Naive thymus-derived CD4-positive, alpha-beta T cell (primary cell): ENCODE measurements at places on chromosomes 11 and 22. TPM values are rescaled to one million over a fixed set of nuclear protein-coding genes. Genes with fewer than 3 reads are reported as not detected.

GRCh38 chr22:19438298-19438697 is 6.0 kb downstream of the MRPL40 start:
- no peaks in the 10 kb centered on the region for H3K36me3 ChIP-seq
- H3K27me3 ChIP-seq, result no peaks in the 10 kb centered on the region
- H3K4me1 ChIP-seq, result no peaks in the 10 kb centered on the region
- H3K4me3 ChIP-seq, result no peak overlapping the region
- no peak overlapping the region for H3K27ac ChIP-seq

DNA sequence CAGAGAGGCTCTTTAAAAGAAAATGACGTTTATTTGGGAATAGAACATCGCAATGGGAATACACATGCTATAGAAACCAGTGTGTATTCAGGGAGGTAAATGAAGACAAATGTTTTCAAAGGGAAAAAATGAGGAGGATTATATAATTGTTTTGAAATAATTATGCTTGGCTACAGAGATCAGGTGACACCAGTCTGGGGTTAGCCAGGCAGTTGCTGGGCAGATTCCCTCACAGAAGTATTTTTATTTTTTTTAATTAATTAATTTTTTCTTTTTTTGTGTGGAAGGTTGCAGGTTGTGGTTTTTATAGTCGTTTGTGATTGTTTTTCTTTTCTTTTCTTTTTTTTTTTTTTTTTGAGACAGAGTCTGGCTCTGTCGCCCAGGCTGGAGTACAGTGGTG is 5.6 kb upstream of the STARD10 start:
- DNase-seq, result no peak
- H3K4me1 ChIP-seq, result peaks cover 3% of the 10 kb centered on the region
- no peaks in the 10 kb centered on the region for H3K27me3 ChIP-seq
- no peaks in the 10 kb centered on the region for H3K36me3 ChIP-seq
- H3K4me3 ChIP-seq, result no peak overlapping the region
- H3K27ac ChIP-seq, result no peak overlapping the region

GRCh38 chr22:38832005-38832978 is 11.5 kb downstream of the NPTXR start:
- no peak overlapping the region for H3K27ac ChIP-seq
- no peak for DNase-seq
- H3K4me1 ChIP-seq, result no peaks in the 10 kb centered on the region

DNA sequence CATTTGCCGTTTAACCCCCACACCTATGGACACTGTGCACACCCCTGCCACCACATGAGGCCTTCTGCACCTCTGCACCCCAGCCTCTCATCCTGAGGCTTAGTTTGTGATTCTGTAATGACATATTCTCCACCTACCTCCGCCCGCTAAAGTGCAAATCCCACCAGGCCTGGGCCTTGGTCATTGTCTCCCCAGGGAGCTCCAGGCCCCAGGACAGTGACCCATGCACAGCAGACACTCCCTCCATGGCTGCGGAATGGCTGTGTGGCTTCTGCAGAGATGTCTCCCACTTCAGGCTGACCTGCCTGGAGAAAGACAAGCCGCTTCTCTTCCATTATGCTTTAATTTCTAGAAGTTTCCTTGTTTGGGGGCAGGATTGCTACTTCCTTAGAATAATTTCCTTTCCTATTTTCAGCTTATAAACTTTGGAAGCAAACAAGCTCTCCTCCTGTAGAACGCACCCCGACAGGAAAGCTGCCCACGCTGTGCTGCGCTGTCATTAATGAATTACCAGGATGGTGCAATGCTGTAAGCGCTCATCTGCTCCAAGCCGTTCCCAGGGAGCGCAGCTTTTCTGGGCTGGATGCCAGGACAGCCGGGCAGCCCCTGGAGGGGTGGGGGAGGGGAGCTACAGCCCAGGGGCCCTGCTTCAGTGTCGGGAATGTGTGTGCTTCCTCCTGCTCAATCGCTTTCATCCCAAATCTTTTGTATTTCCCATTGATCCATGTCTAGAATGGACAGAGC is 618.0 kb downstream of the BRD1 start:
- H3K4me1 ChIP-seq, result no peaks in the 10 kb centered on the region
- H3K36me3 ChIP-seq, result no peaks in the 10 kb centered on the region
- no peaks in the 10 kb centered on the region for H3K27me3 ChIP-seq
- no peak for DNase-seq

GRCh38 chr22:45318168-45318557 is 8.4 kb downstream of the FAM118A start:
- peaks cover 59% of the 10 kb centered on the region for H3K4me1 ChIP-seq
- DNase-seq, result peak; percentile 90
- H3K36me3 ChIP-seq, result peaks cover 8% of the 10 kb centered on the region
- H3K4me3 ChIP-seq, result peak overlapping the region; percentile 49
- no peaks in the 10 kb centered on the region for H3K27me3 ChIP-seq

- DNase-seq, result no peak
- H3K4me3 ChIP-seq, result no peak overlapping the region
- H3K27me3 ChIP-seq, result no peaks in the 10 kb centered on the region
- H3K27ac ChIP-seq, result no peak overlapping the region
Observed at GRCh38 chr11:8863838-8864237, 47.2 kb upstream of the AKIP1 start.

- DNase-seq, result no peak
- no peaks in the 10 kb centered on the region for H3K27me3 ChIP-seq
- peaks cover 17% of the 10 kb centered on the region for H3K4me1 ChIP-seq
- no peak overlapping the region for H3K4me3 ChIP-seq
- peaks cover 9% of the 10 kb centered on the region for H3K36me3 ChIP-seq
- no peak overlapping the region for H3K27ac ChIP-seq
Observed at GRCh38 chr22:24559471-24559870, 3.7 kb downstream of the SNRPD3 start.

GRCh38 chr22:19656541-19657251 is 57.6 kb upstream of the SEPTIN5 start:
- no peak overlapping the region for H3K4me3 ChIP-seq
- H3K27ac ChIP-seq, result no peak overlapping the region
- H3K36me3 ChIP-seq, result no peaks in the 10 kb centered on the region

DNA sequence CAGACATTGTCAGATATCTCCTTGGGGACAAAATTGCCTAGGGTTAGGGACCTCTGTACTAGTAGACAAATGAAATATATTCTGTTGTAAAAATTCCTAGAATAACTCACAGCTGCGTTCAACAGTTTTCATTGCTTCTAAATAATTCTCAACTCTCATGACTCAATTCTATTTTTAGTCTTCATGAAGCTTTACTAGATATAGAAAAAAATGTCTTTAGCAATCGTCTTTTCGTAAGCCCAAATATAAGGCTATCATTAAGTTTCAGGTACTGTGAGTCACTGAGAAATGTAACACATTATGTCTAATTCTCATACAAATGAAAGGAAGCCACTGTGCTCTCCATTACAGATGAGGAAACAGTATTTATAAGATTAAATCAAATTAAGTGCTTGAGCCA is 6.4 kb downstream of the MMP12 start:
- no peaks in the 10 kb centered on the region for H3K36me3 ChIP-seq
- DNase-seq, result no peak
- no peaks in the 10 kb centered on the region for H3K27me3 ChIP-seq
- H3K4me1 ChIP-seq, result no peaks in the 10 kb centered on the region
- no peak overlapping the region for H3K4me3 ChIP-seq

DNA sequence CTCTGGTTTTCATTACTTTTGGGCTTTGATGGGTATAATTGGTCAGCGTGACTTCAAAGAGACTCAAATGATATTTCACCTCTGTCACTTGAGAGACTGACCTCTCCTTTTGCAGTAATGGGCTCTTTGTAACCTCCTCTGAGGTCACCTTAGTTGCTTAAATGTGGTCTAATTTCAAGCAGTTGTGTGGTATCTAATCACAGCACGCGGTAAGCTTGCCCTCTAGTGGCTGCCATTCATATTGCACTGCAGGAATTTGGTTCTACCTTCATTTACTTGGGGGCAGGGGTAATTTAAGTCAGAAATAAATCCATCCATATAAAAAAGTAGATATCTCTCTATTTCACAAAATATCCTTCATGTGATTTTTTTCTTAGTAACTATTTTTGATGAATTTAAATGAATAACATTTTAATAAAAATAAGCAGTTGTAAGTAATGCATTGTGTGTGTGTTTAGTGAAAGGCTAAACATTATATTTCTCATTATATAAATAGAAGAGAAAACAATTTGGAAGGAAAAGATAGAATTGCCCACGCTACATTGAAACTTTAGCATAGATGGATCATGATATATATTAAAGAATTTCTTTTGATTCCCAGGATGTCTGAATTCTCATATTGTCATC is 55.0 kb upstream of the ANO3 start:
- no peaks in the 10 kb centered on the region for H3K36me3 ChIP-seq
- no peak overlapping the region for H3K27ac ChIP-seq
- no peak overlapping the region for H3K4me3 ChIP-seq

DNA sequence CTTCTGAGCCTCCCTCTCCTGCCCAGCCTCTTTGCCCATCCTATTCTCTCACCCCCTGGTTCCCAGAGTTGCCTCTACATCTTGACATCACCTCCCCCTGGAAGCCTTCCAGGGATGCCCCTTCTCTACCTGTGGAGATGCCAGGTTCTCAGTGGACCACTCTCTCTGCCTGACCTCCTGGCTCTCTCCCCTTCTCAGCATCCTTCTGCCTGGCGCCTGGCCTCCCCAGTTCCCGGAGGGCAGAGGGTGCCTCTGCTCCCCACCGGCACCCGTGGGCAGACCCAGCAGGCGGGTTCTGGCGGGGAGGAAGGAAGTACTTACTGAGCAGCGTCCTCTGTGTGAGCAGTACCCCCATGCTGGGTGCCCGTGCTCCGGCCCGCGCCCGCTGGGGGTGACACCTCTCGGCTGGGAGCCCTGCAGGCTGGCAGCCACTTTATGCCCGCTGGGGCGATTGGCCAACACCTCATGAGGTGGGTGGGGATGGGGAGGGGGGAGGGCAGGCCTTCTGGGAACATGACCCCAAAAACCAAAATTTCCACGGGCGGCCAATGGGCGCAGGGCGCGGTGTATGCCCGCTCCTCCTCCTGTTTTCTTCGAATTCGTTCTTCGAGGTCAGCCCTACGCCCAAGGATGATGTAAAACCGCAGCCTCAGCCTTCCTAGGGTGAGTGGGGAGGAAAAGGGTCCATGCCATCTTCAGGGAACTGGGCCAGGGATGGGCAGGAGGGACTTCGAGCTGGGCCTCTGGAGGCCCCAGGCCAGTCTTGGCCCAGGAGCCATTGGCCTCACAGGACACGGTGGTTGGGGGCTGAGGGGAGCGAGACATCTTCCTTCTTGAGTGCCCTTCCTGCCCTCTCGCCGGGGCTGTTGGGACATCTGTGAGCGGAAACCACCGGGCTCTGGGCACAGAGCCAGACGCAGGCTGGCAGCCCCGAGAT is at the start of gene OSM:
OSM (minus strand) TSS at position 407 of the 937 bp plus-strand sequence; CDS start at position 355, 52 bp downstream.
- no peaks in the 10 kb centered on the region for H3K36me3 ChIP-seq
- peak within 1 kb of the TSS; percentile 99 for H3K4me3 ChIP-seq
- DNase-seq, result peak; percentile 57

DNA sequence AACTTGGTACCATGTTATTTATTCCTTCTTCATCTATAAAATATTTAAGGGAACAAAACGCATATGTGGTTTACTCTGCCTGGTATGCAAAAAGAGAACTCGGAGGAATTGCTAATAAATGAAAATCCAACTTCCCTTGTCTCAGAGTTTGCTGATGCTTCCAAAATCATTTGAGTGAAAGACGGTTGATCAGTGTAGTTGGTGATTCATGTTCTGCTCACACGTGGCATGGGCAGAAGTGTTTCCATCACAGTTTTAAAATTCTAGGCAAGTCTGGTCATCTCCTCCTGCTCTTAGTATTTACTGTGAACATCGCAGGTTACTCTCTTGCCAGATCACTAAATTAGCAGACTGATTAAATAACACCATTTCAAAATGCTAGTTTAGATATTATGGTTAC is 11.9 kb upstream of the PARVB start:
- no peaks in the 10 kb centered on the region for H3K4me1 ChIP-seq
- no peak overlapping the region for H3K27ac ChIP-seq

DNA sequence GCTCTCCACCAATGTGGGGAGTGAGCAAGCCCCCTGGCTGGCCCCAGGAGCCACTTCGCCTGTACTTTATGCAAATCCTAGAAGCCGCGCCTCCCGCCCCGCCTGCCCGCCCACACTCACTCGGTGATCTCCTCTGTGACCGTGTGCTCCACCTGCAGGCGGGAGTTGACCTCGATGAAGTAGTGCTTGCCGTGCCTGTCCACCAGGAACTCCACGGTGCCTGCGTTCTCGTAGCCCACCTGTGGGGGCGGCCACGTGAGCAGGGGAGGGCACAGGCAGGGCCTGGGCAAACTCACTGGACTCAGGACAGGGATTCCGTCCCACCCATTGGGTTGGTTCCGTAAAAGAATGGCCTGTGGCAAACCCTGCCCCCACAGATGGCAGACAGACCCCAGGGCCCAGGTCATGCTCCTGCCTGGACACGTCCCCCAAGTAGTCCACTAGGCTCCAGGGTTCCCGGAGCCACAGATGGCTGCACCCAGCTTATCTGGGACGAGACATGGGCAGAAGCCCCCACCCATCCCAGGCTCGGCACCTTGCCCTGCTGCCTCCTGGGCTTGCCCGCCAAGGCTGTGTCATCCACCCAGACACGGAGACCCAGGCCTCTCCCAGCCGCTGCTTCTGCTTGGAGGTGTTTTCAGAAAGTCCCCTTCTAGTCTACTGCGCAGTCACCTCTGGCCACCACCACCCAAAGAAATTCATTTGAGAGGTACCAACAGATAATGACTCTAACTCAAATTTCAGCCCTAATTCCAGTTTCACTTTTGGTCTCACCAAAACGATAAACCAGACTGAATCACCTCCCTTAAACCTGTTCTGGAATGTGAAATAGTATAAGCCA is 12.1 kb downstream of the LRFN4 start:
- no peaks in the 10 kb centered on the region for H3K36me3 ChIP-seq
- no peak overlapping the region for H3K4me3 ChIP-seq
- peaks cover 7% of the 10 kb centered on the region for H3K4me1 ChIP-seq

- peaks cover 25% of the 10 kb centered on the region for H3K4me1 ChIP-seq
- H3K4me3 ChIP-seq, result no peak overlapping the region
- DNase-seq, result no peak
- H3K27ac ChIP-seq, result no peak overlapping the region
Observed at GRCh38 chr11:63958008-63958407, 16.4 kb upstream of the COX8A start.

DNA sequence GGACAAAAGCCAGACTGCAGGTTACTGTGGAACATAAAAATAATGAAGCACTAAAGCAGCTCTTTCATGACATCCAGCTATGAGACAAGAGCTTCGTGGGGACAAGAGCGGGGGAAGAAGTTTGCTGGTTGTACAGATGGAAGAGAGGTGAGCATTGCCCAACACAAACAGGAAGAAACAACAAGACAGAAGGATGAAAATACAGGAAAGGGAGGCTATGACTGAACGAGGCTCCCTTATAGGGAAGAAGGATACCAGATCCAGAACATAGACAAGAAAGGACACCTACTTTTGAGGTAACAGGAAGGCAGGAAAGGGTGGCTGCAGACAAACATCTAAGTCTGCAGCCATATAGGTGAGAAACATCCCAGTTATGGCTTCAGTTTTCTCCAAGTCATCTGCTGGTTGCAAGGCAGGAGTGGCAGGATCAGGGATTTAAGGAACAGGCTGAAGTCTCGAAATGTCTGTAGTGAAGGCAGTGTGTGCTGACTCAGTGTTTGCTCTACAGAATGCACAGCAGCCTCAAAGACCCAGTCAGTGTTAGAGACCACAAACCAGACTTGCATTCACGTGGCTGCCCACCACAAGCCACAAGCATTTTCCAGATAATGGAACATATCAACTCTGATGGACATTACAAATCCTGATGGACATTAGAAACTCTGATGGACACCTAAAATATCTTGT is 1.9 kb downstream of the CLTCL1 start:
- peaks cover 6% of the 10 kb centered on the region for H3K4me1 ChIP-seq
- no peaks in the 10 kb centered on the region for H3K27me3 ChIP-seq
- no peak for DNase-seq

Gene MMP27
- not detected for total RNA-seq

Gene CATSPER1
- total RNA-seq, result 4.2 TPM

Gene PDE3B
- 151 TPM in 2 replicates for total RNA-seq

Gene ACTN3
- not detected for total RNA-seq

Gene MUC6
- total RNA-seq, result not detected

Gene JAML
- total RNA-seq, result 118 TPM

Gene TPH1
- total RNA-seq, result 1.4 TPM
